Cortex of kidney (tissue), 1 donor: ENCODE measurements at places on chromosomes 7 and 10.

DNA sequence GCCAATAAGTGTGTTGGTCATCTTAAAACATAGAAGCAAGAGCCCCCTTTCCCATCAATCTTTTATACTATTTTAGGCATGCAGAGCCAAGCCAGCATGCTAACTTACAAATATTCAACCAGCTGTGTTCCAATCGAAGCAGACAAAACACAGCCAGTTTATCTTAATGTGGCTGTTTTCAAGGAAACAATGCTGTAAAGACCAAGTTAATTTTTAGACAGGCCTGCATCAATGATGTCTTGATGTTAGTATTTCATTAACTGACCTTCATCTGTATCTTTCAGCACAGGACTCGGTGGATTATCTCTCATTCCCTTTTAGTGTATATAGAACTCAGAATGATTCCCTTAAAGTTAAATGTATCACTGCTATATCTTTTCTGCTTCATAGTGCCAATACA is 262.0 kb upstream of the ZWINT start:
- DNase-seq = no peak

GRCh38 chr7:151275813-151276577 is 27.5 kb upstream of the SMARCD3 start:
- DNase-seq = no peak

DNA sequence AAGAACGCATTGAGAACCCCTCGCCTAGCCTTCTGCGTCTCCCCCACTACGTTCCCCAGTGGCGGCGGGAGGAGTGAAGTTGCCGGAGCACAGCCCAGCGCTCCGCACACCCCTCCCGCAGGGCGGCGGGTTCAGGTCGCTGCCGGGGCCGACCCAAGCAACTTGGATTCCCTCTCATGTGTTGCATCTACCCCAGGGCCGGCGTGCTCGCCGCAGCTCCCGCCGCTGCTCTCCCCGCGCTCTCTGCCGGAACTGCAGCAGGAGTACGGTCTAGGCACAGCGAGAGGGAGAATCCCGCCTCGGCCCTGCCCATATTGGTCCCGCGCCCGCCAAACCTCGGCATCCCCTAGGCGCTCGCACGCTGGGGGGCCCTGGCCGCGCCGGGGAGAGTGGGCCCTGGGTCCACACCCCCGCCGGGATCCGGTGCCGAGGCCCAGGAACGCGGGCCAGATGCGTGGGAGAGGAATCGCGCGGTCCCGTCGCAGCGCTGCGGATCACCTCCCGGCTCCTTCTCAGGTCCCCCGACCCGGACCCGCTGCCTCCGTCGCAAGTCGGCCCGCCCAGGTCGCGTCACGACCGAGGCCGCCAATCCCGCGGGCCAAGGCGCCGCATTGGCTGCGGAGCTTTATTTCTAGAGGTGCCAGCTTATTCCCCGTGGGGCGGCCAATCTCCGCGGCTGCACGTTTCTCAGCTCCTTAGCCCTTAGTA is 648 bp upstream of the TMEM243 start:
- DNase-seq = peak; percentile 11

GRCh38 chr10:122113945-122114747 is 125.2 kb downstream of the TACC2 start:
- no peak for DNase-seq

DNA sequence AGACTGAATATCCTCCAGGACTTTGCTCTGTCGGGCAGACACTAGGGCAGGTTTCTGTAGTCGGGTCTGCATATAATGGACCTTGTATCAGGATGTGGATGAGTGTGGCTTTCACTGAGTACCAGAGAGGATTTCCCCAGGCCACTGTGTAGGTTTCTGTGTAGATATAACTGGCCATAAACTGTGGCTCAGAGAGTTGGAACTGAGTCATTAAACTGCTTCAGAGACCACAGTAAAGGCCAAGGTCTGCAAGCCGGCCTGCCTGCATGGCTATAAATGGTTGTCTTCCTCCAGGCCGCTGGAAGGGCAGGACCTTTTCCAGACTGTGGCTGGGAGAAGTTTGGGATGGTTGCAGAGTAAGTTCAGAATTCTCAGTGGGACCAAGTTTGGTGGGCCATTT is 16.9 kb downstream of the ZNF92 start:
- DNase-seq = no peak

- DNase-seq = no peak
Measured at GRCh38 chr10:27746397-27747095, 927 bp upstream of the MKX start.

DNA sequence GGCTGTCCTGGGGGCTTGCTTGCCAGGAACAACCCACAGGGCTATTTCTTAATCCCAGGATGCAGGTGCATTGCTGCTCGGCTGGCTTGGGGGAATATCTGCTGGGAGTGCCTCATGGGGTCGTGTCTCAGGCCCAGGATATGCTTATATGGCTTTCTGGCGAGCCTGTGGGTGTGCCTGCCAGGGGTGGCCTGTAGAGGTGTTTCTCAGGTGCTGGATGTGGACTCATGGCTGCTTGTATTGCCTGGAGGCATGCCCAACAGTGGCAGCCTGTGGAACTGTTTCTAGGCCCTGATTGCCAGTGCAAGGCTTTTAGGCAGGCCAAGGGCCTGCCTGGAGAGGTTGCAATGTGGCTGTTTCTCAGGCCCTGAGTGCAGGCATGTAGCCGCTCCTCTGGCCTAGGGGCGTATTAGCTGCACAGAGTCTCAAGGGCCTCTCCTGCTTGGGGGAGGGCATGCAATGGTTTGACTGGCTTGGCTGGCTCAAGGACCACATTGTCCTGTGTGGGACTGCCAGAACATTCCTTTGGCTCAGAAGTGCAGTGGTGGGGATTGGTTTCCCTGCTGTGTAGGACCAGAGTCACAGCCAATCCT is 202.1 kb downstream of the ATRNL1 start:
- no peak for DNase-seq

GRCh38 chr7:342681-343216 is 52.8 kb downstream of the FOXL3 start:
- no peak for DNase-seq

GRCh38 chr7:134995239-134996096 is 9.2 kb downstream of the AGBL3 start:
- no peak for DNase-seq

DNA sequence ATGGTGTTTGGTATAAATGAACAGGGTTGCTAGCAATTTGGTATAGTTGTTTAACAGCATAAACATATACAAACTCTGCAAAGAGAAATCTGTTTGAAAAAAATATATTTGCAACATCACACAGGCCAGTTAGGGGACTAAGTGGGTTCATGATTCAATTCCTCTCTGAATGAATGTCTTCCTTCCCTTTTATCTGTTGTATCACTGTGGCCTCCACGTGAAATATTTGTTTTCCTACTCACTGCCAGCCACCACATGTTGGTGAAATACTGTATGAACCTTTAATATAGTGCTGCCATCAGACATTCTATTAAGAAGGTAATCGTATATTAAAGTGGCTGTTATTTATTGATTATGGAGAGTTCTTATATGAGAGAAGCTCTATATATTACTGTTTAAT is 157.0 kb downstream of the ARID5B start:
- no peak for DNase-seq

GRCh38 chr7:120554960-120555571 is 282.1 kb downstream of the KCND2 start:
- no peak for DNase-seq

- DNase-seq = no peak
Measured at GRCh38 chr7:95527033-95527775, 41.5 kb downstream of the ASB4 start.
